ENCODE measurements at places on chromosomes 12 and 14.

DNA sequence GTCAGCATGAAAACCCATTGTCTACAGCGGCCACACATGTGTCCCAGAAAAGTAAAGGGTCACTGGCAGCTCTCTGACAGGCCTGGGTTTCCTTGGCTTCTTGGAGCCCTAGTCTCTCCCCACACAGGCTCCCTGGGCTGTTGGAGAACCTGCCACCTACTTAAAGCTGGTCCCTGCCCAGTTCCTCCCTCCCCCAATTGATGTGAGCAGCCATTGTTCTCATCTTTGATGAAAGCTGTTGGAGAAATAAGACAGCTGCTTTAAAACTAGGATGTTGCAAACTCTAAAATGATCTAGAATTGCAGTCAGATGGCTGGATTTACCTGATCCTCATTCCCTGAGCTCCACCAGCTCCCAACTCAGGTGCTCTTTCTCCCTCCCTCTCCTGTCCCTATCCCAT lies 4.8 kb upstream of the PLEKHH1 start:
- DNase-seq = no peak

GRCh38 chr12:47941871-47942613 lies 21.4 kb upstream of the TMEM106C start:
- DNase-seq = no peak

DNA sequence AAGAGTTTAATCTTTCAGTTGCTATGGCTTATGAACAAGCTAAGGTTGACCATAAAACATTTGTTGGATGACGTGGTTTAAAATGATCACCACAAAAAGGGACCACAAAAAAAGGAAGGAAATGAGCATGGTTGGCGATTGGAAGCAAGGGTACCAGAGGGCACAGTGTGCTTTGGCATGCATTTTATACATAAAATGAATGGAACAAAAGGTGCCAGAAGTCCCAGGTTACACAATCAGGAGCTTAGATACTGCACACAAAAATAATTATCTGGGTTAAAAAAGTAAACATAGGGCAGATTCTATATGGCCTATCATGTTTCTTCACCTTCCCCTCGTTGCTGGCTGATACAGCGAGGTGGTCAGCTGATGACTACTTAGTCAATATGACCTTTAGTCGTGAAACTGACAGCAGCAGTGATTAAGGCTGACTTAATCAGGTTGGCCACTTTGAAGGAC lies 50.7 kb downstream of the ZC3H14 start:
- no peak for DNase-seq

GRCh38 chr12:111975161-111975931 lies 37.6 kb downstream of the TMEM116 start:
- DNase-seq = no peak

- DNase-seq = no peak
Measured at GRCh38 chr12:92335831-92336230, 190.2 kb upstream of the BTG1 start.

DNA sequence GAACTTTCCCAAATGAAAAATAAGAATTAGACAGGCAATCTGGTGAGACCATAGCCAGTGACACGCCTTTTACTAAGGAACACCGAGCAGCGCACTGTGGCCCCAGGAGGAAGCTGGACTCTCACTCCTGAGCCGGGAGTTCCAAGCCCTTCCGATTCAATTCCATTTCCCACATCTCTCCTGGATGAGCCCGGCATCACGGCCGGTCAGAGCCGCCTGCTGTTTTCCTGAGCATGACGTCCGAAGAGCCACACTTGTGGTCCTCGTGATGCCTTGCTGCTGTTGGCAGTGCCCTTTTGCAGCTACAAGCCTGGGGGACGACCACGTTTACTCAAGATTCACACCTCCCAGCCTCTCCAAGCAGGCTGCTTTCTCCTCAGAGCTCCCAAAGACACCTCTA lies 40.8 kb downstream of the FBXL14 start:
- DNase-seq = no peak

DNA sequence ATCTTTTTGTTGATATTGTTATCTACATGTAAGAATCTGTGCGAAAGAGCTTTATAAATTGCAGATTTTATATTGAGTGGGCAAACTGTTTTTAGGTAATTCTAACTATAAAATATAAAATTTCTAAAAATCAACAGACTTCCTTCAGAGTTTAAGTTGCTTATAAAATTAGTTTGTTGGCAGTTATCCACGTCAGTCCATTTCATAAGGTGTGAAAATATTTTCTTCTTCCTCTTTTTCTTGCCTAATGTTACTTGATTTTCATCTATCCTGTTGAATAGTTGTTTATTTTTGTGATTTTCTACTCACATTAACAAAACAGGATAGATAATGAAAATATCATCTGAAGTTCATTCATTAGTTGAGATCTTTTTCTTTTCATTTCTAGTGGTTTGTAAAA lies 58.0 kb downstream of the RASSF8 start:
- no peak for DNase-seq

- no peak for DNase-seq
Measured at GRCh38 chr12:84807249-84807648, 105.3 kb downstream of the SLC6A15 start.

- DNase-seq = no peak
Measured at GRCh38 chr12:89680409-89680808, 28.2 kb downstream of the ATP2B1 start.

GRCh38 chr12:24678436-24678835 lies 270.5 kb downstream of the BCAT1 start:
- DNase-seq = no peak

- no peak for DNase-seq
Measured at GRCh38 chr12:99759444-99759843, 111.9 kb downstream of the GARIN6 start.

GRCh38 chr14:24427537-24428508 lies 1.6 kb downstream of the CBLN3 start:
- DNase-seq = no peak

DNA sequence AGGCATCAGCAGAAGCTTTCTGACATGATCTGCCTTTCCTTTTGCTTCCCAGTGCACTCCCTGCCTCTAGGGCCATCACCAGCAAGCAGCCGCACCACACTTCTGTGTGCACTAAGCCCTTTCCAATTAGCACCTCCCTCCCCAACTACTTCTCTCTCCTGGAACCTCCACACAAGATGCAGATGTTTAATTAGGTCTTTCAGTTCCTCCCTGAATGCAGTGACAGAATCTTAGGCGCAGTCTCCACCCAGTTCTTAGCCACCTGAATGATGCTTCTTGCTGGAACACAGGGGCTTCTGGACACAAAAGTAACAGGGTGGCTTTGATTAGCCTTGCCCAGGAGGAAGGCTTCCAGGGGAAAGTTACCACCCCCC lies 32.9 kb downstream of the NIN start:
- DNase-seq = no peak

DNA sequence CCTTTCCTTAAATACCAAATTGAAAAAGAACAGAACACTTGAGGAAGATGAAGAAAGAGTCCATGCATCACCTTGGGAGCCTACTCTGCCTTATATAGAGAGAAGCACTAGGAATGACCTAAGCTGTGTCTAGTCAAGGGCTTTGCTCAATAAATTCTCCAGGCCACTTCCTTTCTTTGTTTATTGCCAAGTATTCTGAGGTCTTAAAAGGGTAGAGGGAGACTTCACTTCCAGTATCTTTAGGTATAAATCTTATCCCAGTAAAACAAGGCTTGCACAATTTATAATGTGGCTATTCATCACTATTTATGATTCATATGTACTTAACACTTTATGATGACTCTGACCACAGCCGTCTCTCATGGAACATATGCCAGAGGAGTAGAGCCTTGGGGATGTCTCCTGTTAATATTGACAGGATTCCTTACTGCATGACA lies 85.1 kb upstream of the ARHGAP5 start:
- DNase-seq = no peak

- DNase-seq = no peak
Measured at GRCh38 chr12:112905451-112906089, 1.2 kb upstream of the OAS1 start.

DNA sequence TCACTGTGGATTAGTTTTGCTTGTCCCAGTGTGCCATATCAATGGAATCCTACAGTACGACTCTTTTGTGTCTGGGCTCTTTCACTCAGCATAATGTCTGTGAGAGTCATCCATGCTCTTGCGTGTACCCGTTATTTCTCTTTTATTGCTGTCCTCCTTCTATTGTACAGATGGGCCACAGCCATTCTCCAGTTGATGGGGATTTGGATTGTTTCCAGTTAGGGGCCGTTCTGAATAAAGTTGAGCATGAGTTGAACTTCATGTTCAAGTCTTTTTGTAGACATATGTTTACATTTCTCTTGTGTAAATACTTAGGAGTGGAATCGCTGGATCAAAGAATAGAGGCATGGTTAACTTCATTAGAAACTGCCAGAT lies 38.3 kb downstream of the MYO1H start:
- DNase-seq = no peak

DNA sequence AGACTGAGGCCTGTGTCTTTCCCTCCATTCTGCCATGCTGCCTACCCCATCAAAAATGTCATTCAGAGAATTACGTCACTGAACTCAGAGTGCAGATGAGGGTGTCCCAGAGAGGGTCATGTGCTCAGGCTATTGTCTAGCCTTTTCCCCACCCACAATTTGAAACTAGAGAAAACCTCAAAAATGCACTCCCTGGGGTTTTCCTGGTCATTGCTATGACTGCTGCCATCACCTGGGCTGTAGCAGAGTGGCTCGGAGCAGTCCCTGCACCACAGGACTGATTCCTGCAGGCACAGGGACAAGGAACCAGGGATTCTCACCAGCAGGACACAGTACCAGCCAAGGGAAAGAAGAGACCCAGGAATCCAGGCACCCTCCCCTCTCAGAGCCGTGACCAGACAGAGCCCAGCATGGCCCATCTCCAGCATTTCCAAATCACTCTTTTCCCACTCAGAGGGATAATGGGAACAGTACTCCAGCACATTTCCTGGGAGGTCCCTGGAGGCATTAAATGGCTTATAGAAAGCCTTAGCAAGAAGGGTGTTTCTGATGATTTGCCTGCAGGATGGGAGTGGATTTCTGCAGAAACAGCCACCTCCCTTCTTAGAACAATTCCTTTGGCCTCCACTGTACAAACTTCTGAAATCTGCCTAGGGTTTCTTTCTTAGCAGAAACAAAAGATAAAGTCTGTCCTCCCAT lies 45.9 kb downstream of the VWF start:
- DNase-seq = no peak

- DNase-seq = no peak
Measured at GRCh38 chr14:104390221-104390931, 189.2 kb upstream of the C14orf180 start.

DNA sequence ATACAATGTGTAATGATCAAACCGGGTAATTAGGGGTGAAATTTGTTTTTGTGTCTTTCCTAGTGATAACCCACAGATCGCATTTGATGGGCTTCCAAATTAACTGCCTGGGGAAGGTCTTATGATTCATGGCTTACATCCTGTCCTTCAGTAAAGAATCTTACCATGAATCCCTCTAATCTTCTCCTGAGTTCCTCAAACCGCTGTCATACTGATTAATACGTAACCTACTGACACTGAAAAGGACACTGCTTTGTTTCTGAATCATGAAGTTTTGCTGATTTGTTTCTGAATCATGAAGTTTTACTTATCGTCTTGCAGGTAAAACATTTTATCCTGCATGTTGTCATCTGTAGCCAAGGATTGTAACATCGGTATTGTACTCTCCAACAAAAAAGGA lies 52.0 kb upstream of the CRY1 start:
- no peak for DNase-seq

DNA sequence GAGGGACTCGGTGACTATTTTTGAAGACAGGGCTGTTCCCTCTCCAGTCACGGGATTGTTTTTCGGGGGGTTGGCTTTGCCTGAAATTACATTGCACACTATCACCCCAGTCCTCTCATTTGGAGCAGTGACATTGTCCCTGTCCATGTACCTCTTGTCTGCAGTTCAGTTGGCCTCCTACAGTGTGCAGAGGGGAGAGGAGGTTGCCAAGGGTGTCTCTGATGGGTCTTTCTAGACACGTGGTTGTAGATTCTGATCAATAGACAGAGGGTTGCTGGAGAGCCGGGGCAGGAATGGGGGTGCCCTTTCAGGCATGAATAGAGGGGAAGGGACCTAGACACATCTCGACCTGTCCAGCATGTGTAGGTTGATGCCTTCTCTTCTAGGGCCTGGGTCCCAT lies 1.2 kb downstream of the TMEM120B start:
- DNase-seq = no peak

- no peak for DNase-seq
Measured at GRCh38 chr14:34237081-34237480, 225.0 kb downstream of the SPTSSA start.

DNA sequence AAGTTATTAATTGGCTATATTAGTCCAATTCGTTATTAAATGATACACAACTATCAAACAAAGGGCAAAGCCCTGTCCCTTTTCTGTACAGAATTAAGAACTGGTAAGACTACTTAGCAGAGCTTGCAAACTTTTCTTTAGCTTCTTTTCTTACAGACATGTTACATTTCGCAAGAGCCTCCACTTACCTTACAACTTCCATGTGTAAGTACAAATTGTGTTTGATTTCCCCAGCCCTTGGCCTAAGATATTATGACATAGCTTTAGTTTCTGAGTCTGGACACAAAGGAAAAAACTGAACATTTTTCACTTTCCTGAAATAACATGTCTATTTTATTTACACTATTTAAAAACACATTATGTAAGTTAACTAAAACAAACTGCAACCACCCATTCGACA lies 1.7 kb downstream of the ATF7 start:
- no peak for DNase-seq

- no peak for DNase-seq
Measured at GRCh38 chr14:104293231-104293841, 154.9 kb downstream of the KIF26A start.

- no peak for DNase-seq
Measured at GRCh38 chr12:51951843-51952722, 584 bp downstream of the ACVR1B start.

GRCh38 chr12:105330931-105331804 lies 677 bp downstream of the C12orf75 start:
- DNase-seq = no peak

DNA sequence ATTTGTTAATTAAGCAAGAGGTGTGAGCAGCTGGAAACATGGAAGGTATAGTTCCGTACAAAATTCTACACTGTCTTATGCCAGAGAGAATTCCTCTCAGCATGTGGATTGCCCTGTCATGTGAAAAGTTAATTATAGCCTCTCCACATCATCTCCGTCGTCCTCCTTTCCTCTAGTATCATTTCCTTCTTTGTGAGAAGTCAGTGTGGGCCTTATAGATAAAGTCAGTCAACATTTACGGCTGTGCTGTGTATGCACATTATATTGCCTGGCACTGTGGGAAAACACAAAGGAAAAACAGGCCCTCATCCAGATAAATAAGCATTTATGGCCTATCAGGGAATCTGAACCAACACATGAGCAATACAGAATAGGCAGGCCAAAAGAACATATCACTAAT lies 236.6 kb downstream of the SEC23A start:
- no peak for DNase-seq

DNA sequence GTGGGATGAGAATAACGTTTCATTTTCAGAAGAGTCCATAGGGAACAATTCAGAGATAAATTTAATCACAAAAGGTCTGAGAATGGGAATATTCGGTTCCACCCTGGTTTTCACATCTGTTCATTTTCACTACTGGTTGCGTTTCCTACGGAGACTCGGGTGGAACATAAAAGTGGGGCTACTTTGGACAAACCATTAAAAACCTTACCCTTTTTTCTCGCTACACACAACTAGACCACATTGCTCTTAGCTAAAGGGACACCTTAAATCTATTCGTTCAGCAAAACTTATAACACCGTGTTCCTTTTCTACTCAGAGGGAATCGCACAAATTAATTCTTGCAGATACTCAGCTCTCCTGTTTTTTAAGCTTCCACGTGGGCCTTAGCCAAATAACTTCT lies 1.0 kb upstream of the SUDS3 start:
- DNase-seq = no peak

All from SW 1271 (cell line).